Activated CD8-positive, alpha-beta memory T cell treated with anti-CD3 and anti-CD28 coated beads for 1 hour (primary cell): ENCODE measurements at places on chromosomes 7 and 10.

DNA sequence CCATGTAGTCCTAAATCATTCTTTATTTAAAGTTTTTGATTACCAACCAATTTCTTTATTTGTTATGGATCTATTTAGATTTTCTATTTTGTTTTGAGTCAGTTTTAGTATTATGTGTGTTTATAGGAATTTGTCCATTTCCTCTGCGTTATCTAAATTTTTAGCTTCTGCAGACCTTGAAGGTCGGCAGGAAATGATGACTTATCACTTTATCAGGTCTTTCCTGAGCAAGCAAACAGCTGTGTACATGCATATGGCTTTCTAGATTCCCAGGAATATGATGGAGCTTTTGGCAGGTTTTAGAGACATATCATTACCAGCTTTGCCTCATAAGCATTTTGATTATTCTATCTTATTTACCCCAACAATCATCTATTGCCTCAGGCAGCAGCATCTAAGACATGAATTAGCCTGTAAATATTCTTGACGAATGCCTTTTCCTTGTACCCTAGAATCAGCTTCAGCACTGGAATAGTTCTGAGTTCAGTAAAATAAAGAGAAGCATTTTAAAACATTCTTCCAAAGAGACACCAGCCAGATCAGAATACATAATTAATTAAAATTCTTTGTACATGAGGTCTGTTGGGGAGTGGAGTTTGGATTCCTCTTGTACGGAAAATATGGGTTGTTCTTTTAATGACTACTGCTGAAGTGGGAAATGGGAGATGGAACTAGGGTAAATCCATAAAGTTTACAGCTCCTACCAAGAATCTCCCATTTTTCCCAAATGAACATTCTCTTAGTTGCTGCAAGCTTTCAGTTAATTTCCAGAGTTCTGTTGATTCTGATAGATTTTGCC, 408.8 kb upstream of the SEMA3C start:
- no peak for DNase-seq

DNA sequence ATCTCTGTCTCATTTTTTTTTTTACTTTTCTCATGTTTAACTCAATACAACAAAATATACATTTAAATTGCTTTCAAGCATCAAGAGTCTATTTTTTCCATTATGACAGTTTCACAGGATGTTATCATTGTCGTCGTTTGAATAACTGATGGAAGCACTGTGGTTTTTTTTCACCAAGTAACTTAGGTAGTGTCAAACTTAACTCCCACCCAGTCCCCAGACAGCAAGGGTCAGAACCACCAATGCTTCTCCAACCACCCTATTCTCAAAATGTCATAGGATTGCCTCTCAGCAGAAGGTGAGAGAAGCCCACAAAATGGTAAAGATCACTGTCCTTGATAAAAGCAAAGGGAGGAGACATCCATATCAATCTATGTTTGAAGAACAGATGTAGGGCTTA, 339.4 kb downstream of the SFMBT2 start:
- DNase-seq, result no peak

DNA sequence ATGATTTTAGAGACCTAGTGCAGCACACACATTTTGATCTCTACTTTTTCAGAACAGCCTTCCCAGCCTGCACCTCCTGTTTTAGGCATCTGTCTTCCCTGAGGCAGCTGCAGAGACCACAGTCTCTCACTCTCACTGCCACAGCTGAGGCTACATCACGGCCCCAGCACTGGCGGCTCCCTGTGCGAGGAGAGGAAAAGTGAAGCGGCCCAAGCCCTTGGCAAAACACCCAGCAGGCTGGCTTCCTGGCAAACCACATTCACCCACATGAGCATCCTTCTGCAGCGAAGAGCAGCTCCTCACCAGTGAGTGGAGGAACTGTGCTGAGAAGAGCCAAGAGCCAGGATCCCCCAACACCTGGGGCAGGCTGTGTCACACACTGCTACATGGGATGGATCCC, 14.0 kb downstream of the HUS1 start:
- no peak for DNase-seq

DNA sequence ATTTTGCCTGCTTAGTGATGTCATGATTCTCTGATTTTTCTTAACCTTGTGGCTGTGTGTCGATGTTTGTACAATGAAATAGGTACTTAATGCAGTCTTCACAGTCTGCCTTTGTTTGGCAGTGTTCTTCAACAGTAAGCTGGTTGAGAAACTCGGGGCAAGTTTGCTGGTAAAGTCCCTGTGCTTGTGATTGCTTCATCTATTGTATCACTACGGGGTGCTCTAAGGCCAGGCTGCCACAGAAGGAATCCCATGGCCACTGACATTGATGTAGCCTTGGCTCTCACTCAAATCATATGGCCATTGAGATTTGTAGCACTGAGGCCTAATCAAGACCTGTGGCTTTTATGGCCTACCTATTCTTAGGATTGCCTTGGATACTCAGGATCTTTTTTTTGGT, 33.5 kb upstream of the PRSS37 start:
- no peak for DNase-seq

- DNase-seq, result peak; percentile 20
Observed at GRCh38 chr7:130486114-130486953, 5.6 kb upstream of the MEST start.

- DNase-seq, result no peak
Observed at GRCh38 chr7:150663802-150664494, 21.6 kb upstream of the GIMAP2 start.

- no peak for DNase-seq
Observed at GRCh38 chr7:25391295-25391861, 163.1 kb upstream of the NPVF start.

DNA sequence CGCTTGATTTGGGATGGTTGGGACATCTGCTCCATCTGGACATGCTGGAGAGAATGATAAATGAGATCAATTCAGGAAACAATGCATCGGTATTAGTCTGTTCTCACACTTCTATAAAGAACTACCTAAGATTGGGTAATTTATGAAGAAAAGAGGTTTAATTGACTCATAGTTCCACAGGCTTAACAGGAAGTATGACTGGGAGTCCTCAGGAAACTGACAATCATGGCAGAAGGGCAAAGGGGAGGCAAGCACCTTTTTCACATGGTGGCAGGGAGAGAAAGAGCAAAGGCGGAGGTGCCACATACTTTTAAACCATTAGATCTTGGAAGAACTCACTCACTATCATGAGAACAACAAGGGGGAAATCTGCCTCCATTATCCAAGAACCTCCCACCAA, 16.8 kb upstream of the TSPAN12 start:
- DNase-seq, result no peak

DNA sequence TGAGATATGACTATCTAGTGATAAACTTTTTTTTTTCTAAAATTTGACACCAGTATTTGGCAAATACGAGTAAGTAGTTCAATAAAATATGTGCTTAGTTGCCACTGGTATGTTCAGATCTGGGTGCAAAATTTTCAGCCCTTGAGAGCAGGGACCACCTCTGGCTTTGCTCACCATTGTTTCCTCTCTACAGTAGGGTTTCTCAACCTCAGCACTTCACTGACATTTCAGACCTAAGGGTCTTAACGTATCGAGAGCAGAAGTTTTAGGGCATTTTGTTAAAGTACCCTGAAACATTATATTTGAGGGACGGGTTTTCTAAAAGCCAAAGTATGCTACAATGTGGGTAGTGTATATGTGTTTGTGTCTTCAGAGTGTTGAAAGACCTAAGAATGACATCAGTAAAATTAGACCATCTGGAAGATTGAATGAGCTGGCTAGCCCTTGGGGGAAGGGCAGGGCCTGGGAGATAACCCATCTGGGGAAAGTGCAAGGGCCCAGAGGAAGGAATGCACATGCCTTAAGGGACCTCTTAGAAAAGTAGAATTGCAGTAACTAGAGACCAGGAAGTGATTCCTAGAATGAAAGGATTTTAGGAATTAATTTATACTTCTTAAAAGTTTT, 11.8 kb downstream of the BZW2 start:
- no peak for DNase-seq

DNA sequence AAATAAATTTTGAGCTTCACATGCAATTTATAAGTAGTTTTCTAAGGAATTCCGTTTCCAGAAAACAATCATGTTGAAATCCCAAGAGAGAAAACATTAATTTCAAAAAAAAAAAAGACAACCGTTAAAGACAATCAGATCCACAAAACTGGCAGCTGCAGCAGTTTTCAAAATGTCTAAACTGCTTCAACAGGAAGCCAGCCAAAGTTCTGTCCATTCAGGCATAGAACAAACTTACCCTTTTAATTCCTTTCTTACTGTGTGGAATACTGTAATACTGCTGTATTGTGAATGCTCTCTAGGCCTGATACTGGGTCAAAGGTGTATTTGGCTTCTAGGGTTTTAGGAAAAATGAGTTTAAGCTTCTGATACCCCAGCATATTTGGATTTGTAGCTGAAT, 31.6 kb downstream of the HOXA1 start:
- DNase-seq, result no peak

DNA sequence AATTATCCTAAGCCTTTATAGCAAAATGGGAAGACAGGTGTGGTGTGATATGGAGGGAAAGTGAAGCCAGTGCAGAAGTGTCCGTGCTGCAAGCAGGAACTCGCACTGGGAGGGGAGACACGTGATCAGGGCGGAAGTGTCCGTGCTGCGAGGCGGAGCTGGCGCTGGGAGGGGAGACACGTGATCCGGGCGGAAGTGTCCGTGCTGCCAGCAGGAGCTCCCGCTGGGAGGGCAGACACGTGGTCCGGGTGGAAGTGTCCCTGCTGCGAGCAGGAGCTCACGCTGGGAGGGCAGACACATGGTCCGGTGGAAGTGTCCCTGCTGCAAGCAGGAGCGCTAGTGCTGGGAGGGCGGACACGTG, 40.5 kb upstream of the PRKAR1B start:
- DNase-seq, result no peak

DNA sequence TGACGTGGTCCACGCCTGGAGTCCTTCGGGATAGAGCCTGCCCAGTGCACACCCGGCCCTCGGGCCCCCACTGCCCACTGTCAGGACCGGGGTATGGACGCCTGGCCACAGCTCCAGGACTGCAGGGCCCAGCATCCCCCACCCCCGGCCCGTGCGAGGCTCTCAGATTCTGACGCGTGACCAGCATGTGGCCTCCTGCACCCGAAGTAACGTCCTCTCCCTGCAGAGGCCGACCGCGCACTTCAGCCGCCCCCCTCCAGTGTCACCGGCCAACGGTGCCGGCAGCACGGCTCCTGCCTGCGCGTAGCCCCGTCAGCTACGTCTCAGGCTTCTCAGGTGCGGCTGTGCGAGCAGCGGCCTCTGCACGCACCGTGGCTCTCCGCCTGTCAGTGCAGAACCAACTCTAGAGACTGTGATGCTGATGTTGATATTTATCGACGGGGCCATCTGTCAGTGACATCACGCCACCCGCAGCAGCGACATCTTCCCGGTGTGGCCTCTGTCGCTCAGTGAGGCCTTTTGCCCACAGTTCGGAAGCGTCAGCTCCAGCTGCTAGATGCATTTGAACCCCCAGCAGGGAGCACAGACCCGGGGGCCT, 40.1 kb upstream of the ADGRA1 start:
- DNase-seq, result no peak

GRCh38 chr7:91079487-91079886, 184.7 kb upstream of the FZD1 start:
- DNase-seq, result no peak

- no peak for DNase-seq
Observed at GRCh38 chr10:48633381-48634197, 28.7 kb upstream of the ARHGAP22 start.

- no peak for DNase-seq
Observed at GRCh38 chr10:22010539-22010938, 7.0 kb upstream of the DNAJC1 start.

- no peak for DNase-seq
Observed at GRCh38 chr7:107123392-107123791, 45.4 kb upstream of the HBP1 start.

GRCh38 chr7:897771-898376, 21.5 kb downstream of the GET4 start:
- no peak for DNase-seq

DNA sequence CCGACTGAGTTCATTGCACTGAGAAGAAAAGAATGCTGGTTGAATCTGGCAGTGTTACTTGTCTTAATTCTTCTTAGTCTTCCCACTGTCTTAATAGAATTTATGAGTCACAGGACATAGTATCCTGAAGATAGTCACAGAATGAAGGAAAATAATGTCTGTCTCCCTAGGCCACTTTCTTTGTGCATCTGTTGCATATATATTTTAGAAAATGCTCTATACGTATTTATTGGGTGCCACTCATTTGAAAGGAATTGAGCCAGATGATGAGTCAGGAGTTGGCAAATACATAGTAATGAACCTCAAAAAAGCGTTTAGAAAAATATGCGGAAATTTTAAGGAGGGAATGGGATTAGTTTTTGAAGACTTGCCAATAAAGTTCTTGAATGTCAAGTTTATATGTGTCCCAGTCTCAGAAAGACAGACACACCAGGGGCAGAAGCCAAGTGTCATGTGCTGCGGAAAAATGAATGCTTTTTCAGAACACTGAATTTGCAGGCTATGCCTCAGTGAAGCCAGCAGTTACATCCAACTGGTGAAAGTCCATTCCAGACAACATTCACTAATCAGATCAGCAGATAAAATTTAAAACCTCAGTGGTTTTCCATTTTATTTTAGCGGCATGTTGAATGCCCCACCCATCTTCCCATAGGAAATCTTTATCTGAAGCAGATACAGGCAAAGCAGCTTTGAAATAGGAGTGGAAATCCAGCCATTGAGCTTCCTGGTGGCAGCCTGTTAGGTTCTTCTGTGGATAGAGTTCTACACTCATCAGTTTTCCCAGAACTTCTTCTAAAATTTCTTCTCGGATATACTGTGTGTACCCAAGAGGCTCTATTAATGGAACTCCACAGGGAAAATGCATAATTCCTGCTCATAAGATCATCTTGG, 308.4 kb downstream of the BICC1 start:
- DNase-seq, result no peak

DNA sequence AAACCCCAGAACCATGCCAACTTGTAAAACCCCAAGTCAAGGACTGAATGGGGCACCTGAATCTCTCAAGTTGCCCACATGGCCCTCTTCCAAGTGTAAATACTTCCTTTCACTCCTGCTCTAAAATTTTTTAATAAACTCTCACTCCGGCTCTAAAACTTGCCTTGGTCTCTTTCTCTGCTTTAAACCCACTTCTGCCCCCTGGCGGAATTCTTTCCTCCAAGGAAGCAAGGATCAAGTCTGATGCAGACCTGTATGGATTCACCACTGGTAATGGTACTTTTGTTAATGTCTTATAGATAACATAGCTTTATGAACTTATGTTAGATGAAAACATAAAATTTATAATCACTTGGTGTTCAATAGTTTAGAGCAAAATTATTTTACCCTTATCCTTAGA, 33.8 kb downstream of the SLC16A9 start:
- DNase-seq, result no peak

- DNase-seq, result no peak
Observed at GRCh38 chr7:65397730-65398142, 24.1 kb downstream of the ZNF92 start.

GRCh38 chr10:113119801-113120200, 169.8 kb downstream of the TCF7L2 start:
- DNase-seq, result no peak
